ENCODE measurements at places on chromosomes 3 and 15.

DNA sequence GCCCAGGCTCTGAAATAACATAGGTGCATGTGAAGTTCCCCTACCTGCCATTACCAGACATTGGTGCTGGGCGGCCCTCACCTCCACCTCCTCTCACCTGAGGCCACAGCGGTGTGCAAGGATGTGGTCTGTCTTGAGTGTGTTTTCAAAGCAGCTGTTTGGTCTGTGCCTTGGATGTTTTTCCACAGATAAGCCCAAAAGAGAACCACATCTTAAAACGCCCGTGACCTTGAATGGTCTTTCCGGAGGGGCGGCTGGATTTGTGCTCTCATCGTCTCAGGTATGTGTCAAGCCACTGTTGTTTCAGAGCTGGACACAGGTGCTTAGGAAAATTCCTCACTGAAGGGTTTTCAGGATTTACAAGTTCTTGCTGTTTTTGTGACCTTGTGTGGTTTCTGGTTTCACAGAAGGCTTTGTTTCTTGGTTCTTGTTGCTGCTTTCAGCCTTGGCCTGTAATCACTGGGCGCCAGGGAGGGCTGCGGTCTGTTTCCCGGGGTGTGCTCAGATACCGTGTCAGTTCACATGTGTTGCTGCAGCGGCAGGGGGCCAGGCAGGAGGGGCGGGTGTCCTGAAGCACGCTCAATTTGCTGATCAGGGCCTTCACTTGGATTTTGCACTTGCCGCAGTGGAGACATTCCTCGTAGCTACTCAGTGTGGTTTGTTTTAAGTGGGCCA is 128.4 kb downstream of the IGF1R start:
- DNase-seq: no peak

- DNase-seq: no peak
Observed at GRCh38 chr15:71888797-71889196, 78.4 kb downstream of the NR2E3 start.

GRCh38 chr3:12886106-12886679 is 44.8 kb upstream of the RPL32 start:
- DNase-seq: no peak

DNA sequence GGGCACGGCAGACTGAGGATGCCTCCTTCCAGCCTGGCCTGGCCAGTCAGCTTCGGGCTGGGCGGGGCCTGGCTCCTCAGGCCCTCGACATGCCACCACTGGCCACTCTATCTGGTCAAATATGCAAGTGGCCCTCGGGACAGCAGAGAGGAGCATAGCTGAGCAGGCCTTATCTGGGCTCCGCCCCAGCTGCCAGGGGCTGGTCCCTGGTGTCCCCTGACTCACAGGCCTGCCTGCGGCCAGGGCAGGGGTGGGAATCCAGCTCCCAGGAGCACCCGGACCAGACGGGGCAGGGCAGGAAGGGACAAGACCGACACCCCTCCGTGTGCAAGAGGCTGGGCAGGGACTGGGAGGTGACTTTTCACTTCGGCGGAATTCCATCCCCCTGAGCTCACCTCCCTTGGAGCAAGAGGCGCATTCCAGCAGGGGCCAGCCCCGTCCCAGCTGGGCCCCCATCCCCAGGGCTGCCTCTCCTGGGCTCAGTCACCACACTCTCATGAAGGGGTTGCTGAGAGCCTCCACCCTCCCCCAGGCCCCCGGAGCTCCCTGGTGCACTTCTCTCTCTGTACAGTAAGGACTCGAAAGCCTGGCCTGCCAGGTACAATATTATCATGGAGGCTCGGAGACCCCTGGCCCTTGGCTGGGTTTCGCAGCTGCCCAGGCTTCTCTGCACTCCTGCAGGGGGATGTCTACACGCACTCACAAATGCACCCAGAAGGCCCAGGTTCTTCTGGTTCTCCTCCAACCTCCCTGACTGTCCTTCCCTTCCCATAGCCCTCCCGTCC is 29.5 kb downstream of the WNT7A start:
- no peak for DNase-seq

- no peak for DNase-seq
Observed at GRCh38 chr3:18417904-18418572, 7.1 kb downstream of the SATB1 start.

DNA sequence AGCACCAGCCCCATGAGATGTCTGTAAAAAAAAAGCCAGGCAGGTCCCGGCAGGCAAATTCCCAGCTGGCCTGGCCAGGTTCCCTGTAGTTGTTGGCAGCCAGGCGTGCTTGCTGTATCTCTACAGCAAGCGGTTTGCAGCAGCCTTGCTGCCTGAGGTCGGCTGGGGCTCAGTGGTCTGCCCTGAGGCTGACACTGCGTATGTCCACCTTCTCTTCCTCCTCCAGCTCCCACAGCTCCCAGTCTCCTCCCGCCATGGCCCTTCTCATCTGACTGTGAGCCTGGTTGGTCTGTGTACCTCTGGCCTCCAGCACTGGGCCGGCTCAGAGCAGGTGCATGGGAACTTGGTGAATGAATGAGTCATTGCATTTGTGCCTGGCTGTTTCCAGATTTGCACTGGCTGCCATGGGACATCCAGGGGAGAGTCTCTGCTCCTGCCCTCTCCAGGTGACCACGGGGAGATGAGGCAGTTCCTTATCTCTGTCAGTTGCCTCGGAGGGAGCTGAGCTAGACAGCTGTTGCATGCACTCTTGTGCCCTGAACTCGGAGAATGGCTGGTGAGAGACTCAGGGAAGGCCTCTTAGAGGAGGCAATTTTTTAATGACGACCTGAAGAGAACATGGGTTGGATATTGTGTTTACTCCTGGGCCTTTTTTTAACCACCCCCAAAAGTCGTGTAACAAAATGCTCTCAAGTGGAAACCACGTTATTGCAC is 43.0 kb downstream of the SPSB4 start:
- DNase-seq: no peak

DNA sequence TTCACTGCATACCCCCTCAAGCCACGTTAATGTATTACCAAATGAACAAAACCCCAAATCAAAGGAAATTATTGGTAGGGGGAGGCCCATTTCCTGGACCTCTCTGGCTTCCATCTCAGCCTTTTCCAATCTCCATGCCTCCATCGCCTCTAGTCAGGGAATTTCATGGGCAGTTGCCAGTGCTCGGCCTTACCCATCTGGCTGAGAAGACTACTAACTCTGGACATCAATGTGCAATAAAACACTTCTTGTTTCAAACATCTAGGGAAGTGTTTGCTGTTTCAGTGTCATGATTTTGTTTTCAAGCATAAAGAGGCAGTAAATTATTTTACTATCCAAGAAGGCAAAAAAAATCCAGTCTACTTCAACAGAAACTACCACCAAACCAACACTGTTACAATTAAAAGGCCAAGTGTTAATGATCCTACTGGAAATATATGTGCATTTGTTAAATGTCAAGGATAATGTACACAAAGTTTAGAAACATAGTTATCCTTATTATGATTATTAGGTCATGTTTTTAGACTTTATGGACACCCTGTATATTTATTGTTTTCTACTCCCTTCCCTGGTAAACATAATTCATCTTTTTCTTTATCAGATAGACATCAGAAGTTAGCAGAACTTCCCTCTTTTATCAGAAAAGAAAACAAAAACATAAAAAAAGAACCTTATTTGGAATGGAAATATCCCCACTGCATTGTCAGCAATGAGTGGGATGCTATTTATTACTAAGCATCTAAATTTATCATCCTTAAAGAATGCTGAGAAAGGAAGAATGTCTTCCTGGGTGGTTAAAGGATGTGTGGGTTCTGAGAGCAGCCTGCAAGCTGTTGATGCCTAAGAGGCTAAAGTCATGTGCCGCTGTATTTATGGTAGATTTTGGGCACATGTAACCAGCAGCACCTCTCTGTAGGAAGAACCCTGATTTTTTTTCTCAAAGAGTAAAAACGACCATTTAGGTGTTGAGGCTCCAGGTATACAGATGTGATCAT is 15.2 kb downstream of the LDHAL6B start:
- DNase-seq: no peak

- no peak for DNase-seq
Observed at GRCh38 chr3:153503873-153504272, 341.8 kb downstream of the RAP2B start.

DNA sequence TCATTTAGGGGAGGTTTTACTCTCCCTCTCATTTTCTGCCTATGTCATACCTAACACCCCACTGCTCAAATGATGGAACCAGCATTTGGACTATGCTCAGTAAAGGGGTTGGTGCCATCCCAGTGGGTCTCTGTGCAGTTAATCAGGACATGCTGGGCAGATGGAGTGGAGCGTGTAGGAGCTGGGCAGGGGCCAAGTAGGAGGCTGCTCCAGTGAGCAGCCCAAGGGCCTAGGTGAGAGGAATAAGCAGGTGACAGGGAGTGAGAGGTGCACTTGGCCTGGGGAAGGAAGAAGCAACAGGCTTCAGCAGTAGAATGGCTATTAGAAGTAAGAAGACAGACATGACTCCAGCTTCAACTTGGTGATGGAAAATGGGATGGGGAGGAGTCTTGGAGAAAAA is 72.2 kb downstream of the EPHB1 start:
- DNase-seq: no peak

GRCh38 chr3:159604151-159604581 is 384.5 kb upstream of the IL12A start:
- no peak for DNase-seq

GRCh38 chr3:172176061-172176770 is 136.8 kb downstream of the FNDC3B start:
- no peak for DNase-seq

DNA sequence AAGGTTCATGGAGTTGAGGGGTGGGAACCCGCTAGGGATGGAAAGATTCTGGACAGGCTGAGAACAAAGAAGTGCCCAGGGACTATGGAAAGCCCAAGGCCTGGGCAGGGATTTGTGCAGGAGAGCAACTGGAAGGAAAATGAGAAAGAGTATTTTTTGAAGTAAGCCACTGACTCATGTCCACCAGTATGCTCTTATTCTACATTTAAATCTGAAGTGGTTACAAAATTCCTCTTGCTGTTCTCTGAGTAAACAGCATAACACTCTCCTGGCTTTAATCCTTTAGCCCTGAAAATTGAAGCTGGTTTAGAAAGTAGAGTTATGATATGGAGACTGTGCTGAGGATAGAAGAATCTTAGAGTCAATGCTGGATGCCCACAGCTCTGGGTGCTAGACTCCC is 165.2 kb downstream of the ISL2 start:
- no peak for DNase-seq

DNA sequence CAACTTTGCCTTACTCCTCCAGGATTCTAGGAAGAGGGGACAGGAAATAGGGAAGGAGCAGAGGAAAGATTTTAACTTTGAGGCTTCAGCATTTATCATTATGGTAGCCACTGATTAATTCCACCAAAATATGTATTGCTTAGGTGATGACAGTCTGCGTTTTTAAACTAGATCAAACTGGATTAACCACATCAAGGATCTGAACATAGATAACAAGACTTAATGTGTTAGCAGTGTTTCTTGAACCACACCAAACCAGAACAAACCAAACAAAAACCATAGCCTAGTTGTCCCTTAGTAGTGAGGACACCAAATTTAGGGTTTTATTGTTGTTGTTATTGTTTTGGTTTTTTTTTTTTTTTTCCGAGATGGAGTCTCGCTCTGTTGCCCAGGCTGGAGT is 113.5 kb upstream of the LMOD3 start:
- no peak for DNase-seq

DNA sequence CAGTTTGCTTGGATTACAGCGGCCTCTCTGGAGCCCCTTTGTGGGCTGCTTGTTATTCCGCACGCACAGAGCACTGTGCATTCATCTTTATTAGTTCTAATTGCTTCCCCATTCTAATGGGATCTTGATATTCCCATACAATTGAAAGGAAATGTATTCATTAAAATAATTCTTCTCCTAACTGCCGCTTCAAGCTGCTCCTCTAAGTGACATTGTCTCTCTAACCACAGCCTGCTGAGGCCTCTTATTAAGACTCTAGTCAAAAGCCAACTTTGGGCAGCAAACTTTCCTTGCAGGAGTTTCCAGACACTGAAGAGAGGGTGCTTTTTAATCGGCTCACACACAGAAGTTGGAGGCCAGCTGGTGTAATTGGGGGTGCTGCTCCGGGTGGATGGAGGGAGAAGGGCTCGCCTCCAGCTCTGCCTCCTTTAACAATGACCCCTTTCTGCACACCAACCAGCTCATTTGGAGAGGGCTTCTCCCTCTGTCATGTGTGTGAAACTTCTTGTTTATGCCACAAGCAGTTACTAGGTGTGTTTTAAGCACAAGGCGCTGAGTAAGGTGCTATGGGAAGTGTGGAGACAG is 5.6 kb upstream of the MAGEF1 start:
- no peak for DNase-seq

- no peak for DNase-seq
Observed at GRCh38 chr3:177460047-177460446, 262.8 kb upstream of the TBL1XR1 start.

DNA sequence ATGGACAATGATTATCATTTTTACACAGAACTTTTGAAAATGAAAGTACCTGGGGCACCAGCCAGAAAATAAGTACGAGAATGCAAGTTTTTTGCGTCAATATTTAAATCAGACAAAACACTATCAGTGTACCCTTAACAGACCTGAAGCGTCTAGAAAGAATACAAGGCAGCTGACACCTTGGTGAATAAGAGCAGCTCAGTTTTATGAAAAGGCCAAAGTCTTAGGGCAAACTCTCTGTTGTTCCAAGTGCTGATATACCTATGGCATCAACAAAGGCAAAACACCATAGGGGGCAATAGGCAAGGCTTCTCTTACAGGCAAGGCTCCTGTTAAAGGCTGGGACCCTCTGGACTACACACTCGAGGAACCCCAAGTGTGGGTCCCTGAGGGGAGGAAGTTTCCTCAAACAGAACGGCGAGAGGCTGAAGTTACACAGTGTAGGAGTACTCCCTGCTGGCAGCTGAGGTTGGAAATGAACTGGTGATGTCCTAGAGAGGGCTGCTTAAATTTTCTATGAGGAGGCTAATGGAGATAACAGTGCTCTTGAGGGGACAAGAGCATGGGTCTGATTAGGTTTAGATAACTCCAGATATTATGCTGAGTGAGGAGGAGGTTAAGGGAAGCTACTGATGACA is 291.0 kb downstream of the TIGIT start:
- DNase-seq: no peak

DNA sequence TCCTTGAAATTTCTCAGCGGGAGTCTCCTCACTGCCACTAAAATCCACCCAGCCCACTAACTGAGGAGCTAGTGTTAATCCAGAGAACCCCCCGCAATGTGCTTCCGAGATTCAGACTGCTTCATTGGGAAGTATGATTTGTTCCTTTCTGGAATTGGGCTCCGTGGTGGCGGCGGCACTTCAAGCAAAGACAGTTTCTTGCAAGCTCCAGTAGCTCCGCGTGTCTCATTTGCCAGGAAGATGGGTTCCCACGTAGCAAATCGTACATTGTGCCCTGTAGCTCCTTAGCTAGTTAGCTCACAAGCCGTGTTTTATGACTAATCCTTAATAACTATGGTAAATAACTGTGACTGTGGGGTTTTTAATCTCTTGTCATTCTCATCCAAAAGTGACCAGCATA is 45.4 kb downstream of the SLC6A1 start:
- DNase-seq: no peak

DNA sequence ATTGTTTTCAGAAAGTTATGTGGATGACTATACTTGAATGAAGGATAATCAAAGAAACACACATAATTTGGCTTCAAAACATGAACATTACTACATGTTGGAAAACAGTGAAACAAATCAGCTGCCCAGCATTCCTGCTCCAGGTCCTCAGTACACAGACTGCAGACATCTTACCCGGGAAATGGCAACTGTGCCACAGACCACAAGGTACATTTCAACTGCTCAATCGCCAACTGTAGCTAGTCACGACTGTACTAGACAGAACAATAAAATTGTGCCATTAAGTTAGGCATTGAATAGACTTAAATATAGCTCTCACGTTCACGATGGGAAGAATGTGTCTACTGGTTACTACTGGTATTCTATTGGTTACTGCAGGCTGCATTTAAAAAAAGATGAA is 5.0 kb downstream of the NAA50 start:
- DNase-seq: no peak

- DNase-seq: no peak
Observed at GRCh38 chr3:116281313-116282143, 163.8 kb downstream of the LSAMP start.

All from activated CD8-positive, alpha-beta memory T cell treated with anti-CD3 and anti-CD28 coated beads for 1 hour (primary cell).